Stimulated activated CD8-positive, alpha-beta memory T cell treated with anti-CD3 and anti-CD28 coated beads, Interleukin-15, amount 100 ng/mL, for 24 hours (primary cell): ENCODE measurements at places on chromosomes 1 and 21.

DNA sequence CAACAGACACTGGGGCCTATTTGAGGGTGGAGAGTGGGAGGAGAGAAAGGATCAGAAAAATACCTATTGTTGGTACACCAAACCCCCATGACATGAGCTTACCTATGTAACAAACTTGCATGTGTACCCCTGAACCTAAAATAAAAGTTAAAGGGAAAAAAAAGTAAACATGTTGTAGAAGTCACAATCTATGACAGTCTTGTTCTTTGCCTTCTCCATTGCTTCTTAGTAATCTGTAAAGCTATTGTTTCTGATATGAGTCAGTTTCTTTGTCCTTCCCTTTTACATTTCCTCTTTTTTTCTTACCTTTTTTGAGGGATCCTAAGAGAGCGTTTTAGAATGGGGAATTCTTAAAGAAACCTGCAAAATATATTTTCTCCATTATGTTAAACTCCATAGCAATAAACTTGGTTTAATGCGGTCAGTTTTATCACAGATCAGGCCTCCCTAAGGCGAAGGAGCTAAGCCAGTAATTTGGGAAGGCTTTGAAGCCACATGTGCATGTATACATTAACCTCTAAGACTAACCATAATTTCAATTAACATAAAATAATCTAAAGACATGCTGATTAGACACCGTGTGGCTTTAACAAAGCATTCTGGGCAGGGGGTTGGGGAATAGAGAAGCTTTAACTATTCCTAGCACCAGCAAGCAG is 77.8 kb upstream of the C1orf105 start:
- DNase-seq = no peak

DNA sequence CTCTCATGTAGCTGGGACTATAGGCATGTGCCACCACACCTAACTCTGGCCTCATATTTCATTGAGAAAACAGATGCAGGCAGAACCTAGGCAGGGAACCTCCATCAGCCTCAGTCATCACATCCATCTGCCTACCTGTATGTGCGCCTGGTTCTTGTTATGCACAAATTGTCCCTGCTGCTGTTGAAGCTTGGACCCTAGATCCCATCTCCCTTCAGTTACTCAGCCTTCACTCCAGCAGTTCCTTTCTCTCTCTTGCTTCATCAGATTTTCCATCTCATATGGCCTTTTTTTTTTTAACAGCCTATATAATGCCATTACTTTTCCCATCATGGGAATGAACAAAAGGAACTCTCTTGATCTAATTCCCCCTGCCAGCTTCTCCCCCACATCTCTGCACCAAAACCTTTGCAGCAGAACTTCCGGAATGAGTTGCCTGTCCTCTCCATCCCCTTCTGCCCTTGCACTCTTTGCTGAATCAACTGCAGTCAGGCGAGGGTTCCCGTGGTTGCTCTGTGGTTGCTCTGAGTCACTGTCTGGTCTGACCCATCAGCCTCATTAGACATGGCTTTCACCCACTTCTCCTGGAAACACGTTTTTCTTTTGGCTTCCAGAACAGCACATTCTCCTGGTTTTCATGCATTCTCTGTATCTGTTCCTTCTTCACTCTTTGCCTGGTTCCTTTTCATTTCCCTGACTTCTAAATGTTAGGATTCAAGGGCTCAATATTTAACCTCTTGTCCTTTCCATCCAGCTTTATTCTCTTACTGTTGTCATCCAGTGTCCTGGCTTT is 41.5 kb downstream of the UBE4B start:
- peak; percentile 16 for DNase-seq

DNA sequence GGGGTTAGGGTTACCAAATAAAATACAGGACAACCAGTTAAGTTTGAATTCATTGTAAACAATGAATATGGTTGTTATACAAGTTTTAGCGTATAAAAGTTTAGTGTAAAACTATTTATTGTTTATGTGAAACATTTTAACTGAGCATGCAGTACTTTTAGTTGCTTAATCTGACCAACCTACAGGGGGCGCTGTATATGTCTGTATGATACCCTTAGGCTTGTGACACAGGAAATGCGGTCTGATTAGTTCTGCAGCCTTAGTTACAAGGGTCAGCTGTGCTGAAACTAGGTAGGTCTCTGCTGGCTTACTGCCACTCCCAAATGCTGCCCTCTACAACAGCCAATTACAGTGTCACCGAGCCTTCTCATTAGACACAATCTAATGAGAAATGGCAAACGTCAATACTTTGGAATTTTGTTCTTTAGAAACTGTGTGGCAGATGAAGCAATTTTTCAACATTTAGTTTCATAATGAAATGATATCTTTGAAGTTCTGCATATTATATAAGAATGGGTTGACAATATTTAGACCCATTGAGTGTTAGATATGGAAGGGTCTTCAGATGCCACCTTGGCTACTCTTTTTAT is 56.2 kb downstream of the NTNG1 start:
- DNase-seq = no peak

DNA sequence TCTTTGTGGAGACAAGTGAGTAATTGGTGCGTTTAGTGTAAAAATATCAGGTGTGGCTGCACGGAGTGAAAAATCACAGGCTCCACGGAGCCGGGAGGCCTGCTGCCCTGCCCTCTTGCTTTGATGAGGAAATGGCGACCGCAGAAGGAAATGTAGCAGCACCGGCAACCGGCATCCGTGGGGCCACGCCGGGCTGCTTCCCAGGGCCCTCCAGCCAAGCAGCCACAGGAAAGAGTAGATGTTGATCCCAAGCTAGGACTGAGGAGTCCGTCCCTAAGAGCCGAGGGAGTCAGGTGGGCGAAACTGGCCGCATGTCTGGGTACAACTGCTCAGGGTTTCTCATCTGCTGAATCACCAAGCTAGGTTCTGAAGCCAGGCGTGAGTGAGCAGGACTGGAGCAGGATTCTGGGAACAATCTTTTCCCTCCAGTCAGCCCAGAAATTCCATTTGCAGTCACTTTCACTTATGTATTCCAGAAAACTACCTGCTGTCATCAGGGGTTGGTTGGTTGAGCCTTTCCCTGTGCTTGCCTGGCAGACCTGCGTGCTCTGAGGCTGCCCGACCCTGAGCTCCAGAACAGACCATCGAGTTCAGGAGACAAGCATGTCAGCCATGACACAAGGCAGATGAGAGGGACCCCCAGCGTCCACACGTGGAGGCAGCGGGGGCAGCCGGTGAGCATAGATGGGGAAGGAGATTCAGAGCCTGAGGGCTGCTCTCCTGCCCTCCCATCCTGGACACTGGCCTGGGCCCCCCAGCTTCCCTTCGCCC is 5.8 kb upstream of the ITGB2 start:
- DNase-seq = no peak

GRCh38 chr1:69688193-69688592 is 120.5 kb downstream of the LRRC7 start:
- DNase-seq = no peak

GRCh38 chr1:966135-966703 is at the start of gene PLEKHN1:
Gene PLEKHN1, plus strand, starts transcription at chr1:966482. Its CDS starts 50 bp downstream, at chr1:966532.
- DNase-seq = no peak
